Keratinocyte (primary cell): ENCODE measurements at places on chromosomes 6 and 20. TPM values are rescaled to one million over a fixed set of nuclear protein-coding genes. Genes with fewer than 3 reads are reported as not detected.

DNA sequence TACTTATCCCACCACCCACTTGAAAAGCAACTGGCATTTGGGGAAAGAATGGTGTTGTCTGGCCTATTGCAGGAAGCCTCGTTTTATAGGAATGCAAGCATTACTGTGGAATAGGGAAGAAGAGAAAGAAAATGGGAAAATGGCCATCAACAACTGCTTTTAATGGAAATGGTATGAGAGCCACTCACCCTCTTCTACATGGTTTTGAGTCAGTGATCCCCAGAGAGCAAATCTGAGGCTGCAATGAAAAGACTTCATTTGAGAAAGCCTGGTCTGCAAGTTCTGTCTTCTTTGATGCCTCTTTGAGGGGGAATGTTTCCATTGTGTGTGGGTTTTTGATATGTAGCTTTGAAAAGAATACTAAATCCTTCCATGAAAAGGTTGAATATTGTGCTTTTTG is 172.3 kb upstream of the HDDC2 start:
- H3K4me1 ChIP-seq, result no peaks in the 10 kb centered on the region
- no peaks in the 10 kb centered on the region for H3K27me3 ChIP-seq
- no peak overlapping the region for H3K27ac ChIP-seq
- H3K36me3 ChIP-seq, result no peaks in the 10 kb centered on the region
- no peak overlapping the region for H3K4me3 ChIP-seq

DNA sequence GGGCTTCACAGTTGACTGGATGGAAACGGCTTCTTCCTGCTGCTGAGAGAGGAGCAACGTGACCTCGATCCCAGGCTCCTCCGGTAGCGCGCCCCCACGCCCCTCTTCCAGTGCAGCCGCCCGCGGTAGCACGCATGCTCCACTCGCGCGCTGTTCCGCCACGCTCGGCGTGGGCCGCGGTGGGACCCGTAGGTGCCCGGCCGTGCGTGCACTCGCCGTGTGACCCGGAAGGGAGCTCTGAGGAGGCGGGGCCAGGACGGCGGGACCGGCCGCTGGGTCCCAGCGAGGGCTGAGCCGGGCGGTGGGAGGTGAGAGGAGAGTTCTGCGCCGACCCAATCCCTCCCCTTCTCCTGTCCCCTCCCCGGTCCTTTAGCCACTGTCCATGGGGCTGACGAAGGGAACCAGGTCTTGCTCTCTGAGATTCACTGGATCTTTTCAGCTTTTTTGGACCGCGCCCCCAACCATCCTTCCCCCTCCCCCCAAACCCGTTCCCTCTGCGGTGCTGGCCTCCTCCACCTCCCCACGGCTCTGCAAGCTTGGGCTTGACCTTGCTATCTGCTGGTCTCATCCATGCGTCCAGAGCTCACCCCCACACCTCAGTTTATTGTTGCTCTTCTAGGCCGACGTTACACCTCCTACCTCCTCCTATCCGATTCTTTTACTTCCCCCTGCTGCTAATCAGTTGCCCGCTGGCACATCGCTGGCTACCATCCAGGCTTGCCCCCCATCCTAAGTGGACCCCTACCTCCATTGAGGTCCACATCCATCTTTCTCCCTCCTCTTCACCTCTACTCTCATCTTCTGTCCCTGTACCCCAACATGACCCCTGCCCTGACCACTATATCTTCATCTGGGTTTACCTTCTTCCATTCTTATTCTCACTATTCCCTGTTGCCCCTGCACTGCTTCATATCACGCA is at the start of gene CUL9:
Gene CUL9 (plus strand): TSS at position 255 of the 919 bp plus-strand sequence. CDS start 2,115 bp downstream, outside the sequence.
- H3K36me3 ChIP-seq, result peaks cover 28% of the 10 kb centered on the region
- DNase-seq, result no peak
- H3K4me1 ChIP-seq, result peaks cover 32% of the 10 kb centered on the region
- H3K4me3 ChIP-seq, result peak within 1 kb of the TSS; percentile 63
- H3K27me3 ChIP-seq, result no peaks in the 10 kb centered on the region
- peak within 1 kb of the TSS; percentile 51 for H3K27ac ChIP-seq

DNA sequence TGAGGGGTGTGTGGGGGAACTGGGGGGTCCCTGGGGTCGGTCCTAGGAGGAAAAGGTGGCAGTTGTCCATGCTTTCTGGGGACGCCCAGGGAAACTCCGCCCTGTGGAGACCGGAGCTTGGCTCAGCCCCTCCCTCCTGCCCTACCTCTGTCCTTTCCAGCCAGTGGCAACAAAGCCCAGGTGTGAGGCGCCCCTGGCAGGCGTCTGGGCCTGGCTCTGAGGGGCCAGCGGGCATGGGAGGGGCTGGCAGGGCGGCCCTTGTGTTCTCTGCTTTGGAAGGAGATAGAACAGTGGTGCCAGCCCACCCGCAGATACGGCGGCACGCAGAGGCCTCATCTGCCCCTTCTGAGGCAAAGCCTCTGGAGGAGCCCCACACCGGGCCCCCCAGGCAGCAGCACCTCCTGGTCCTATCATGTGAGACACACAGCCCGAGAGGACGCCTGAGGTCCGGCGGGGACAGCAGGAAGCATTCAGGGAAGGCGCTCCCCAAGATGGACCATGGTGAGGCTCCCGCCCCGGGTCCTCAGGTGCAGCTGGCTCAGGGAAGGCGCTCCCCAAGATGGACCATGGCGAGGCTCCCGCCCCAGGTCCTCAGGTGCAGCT is 47.9 kb downstream of the YTHDF1 start:
- DNase-seq, result no peak
- H3K27ac ChIP-seq, result no peak overlapping the region
- H3K4me1 ChIP-seq, result no peaks in the 10 kb centered on the region
- peaks cover 41% of the 10 kb centered on the region for H3K27me3 ChIP-seq

GRCh38 chr6:169530752-169531123 is 171.1 kb downstream of the WDR27 start:
- no peaks in the 10 kb centered on the region for H3K4me1 ChIP-seq
- no peaks in the 10 kb centered on the region for H3K36me3 ChIP-seq
- H3K27me3 ChIP-seq, result no peaks in the 10 kb centered on the region
- no peak overlapping the region for H3K27ac ChIP-seq
- DNase-seq, result no peak
- H3K4me3 ChIP-seq, result no peak overlapping the region

DNA sequence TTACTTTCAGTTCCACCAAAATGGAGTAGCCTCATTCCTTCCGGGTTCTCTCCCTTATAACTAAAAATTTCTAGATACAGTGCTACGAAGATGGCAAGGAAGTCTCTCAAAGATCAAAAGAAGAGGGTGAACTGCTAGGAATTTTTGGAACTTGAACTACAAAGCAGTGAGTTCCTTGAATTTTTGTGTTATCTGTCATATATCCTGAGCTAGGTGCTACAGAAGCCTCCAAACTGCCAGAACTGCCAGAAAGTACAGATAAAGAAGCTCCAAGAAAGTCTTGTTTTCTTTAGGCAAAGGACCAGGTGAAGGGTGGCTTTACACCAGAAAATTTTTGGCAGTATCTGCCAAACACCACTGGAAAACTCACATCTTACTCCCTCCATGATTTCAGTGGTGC is 218.8 kb upstream of the FLRT3 start:
- H3K36me3 ChIP-seq, result no peaks in the 10 kb centered on the region
- H3K27me3 ChIP-seq, result no peaks in the 10 kb centered on the region
- H3K4me1 ChIP-seq, result peaks cover 30% of the 10 kb centered on the region
- DNase-seq, result no peak
- H3K4me3 ChIP-seq, result no peak overlapping the region
- peak overlapping the region; percentile 40 for H3K27ac ChIP-seq

- no peak for DNase-seq
- H3K4me1 ChIP-seq, result no peaks in the 10 kb centered on the region
- H3K4me3 ChIP-seq, result peak within 1 kb of the TSS; percentile 21
- peaks cover 79% of the 10 kb centered on the region for H3K27me3 ChIP-seq
- no peak within 1 kb of the TSS for H3K27ac ChIP-seq
Measured at GRCh38 chr6:84764332-84765049, at the start of gene TBX18. Gene TBX18, minus strand, starts transcription at chr6:84764598. Its CDS starts 417 bp downstream, at chr6:84764181.

- DNase-seq, result no peak
- no peaks in the 10 kb centered on the region for H3K36me3 ChIP-seq
- no peaks in the 10 kb centered on the region for H3K27me3 ChIP-seq
- no peak overlapping the region for H3K4me3 ChIP-seq
- H3K27ac ChIP-seq, result no peak overlapping the region
- no peaks in the 10 kb centered on the region for H3K4me1 ChIP-seq
Measured at GRCh38 chr6:140076105-140076504, 701.7 kb upstream of the CITED2 start.

- no peaks in the 10 kb centered on the region for H3K27me3 ChIP-seq
- H3K27ac ChIP-seq, result no peak overlapping the region
- DNase-seq, result no peak
- peaks cover 47% of the 10 kb centered on the region for H3K4me1 ChIP-seq
- H3K4me3 ChIP-seq, result peak overlapping the region; percentile 66
- no peaks in the 10 kb centered on the region for H3K36me3 ChIP-seq
Measured at GRCh38 chr6:33427585-33428223, 7.8 kb downstream of the SYNGAP1 start.

DNA sequence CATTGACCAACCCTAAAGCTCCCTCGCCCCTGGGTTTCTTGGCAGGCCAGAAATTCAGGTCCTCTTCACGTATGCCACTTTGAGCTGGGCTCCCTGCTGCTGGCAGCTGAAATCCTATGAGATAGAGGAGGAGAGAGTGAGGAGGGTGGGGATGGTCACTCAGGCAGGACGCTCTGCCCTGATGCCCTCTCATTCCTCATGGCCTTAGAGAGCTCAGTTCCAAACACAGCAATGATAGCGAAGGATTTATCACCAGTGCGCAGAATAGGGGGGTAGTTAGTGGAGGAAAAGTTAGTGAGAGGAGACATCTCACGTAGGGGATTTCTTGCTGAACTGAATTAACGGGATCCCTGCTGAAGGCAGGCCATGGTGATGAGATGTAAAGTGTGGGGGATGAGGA is 84.2 kb upstream of the PMEPA1 start:
- peaks cover 38% of the 10 kb centered on the region for H3K27me3 ChIP-seq
- H3K4me3 ChIP-seq, result no peak overlapping the region
- H3K36me3 ChIP-seq, result no peaks in the 10 kb centered on the region
- H3K4me1 ChIP-seq, result no peaks in the 10 kb centered on the region
- no peak for DNase-seq
- no peak overlapping the region for H3K27ac ChIP-seq

DNA sequence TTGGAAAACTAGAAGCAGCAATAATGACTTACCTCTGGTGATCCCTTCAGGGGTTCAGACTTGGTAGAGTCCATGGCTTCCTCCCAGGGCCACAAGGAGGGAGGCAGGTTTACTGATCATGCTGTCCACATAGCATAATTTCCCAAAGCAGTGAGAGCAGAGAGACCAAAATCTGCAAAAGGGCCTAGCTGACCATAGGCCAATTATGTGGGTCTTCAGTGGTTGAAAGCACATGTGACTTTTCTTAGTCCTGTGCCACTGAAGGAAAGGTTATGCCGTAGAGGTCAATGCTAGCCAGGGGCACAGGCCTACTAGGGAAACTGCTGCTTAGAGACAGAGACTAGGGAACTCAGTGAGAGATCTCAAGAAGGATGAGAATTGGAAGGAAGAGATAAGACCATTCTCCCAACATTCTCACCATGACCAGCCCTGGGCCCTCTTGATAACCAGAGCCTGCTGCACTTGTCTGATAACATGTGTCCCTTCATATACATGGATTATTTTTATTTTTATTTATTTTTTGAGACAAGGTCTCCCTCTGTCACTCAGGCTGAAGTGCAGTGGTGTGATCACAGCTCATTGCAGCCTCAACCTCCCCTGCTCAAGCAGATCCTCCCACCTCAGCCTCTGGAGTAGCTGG is 2.0 kb upstream of the GTPBP2 start:
- DNase-seq, result no peak
- H3K27me3 ChIP-seq, result no peaks in the 10 kb centered on the region
- H3K36me3 ChIP-seq, result peaks cover 7% of the 10 kb centered on the region
- H3K4me3 ChIP-seq, result no peak overlapping the region
- H3K27ac ChIP-seq, result no peak overlapping the region
- H3K4me1 ChIP-seq, result peaks cover 30% of the 10 kb centered on the region

DNA sequence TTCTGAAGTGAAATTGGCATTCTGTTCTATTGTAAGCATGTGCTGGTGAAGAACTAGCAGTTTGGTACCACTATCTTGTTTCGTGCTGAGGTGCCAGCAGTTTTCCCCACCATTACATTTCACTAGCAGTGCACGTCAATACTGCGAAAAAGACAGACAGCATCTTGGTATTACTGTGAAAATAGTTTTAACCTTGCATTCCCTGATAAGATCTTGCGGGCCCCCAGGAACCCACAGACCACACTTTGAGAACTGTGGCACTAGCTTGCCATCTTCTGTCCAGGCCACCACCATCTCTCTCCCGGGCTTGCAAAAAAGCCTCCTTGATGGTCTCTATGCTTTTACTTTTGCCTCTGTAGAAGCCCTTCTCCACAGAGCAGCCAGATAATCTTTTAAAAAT is 185.7 kb downstream of the BACH2 start:
- H3K27ac ChIP-seq, result no peak overlapping the region
- DNase-seq, result no peak
- H3K4me3 ChIP-seq, result no peak overlapping the region
- no peaks in the 10 kb centered on the region for H3K4me1 ChIP-seq

GRCh38 chr6:235763-236360 is 56.4 kb upstream of the DUSP22 start:
- H3K4me3 ChIP-seq, result peak overlapping the region; percentile 37
- no peaks in the 10 kb centered on the region for H3K36me3 ChIP-seq
- no peak for DNase-seq
- no peak overlapping the region for H3K27ac ChIP-seq
- no peaks in the 10 kb centered on the region for H3K27me3 ChIP-seq
- H3K4me1 ChIP-seq, result no peaks in the 10 kb centered on the region

DNA sequence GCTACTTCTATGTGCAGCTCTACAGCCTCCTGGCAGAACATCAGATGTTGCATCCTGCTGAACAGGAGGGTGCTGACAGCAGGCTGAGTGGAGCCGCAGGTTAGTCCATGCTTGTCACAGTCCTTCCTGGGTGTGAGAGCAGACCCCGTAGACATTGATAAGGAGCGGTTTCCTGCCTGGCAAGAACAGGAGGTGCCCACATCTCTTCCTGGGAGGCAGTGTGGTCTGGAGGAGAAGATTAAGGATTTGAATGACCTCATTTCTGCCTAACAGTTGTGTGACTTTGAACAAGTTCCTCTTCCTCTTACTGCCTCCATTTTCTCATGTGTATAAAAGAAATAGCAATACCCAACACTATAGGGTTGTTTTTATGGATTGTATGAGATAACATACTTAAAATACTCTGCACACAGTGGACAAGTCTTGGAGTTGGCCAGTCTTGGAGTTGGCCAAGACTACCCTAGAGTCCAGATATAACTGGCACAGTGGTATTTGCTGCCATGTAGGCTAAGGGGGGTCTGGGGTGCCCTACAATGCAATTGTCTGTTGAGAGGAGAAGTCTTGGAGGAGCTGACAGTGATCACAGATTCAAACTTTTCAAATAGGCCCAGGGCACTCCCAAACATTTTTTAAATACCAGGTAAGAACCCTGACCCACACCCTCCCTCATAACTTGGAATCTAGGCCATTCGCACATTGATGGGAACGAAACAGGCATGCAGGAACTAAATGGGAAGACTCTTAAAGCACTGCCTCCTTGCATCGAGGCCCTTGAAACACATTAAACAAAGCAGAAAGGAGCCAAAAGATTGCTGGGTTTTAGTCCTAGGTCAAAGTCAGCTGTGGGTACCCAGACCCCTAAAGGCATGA is 32.6 kb upstream of the TBC1D7 start:
- DNase-seq, result no peak
- no peak overlapping the region for H3K4me3 ChIP-seq
- H3K4me1 ChIP-seq, result peaks cover 33% of the 10 kb centered on the region
- H3K36me3 ChIP-seq, result peaks cover 20% of the 10 kb centered on the region

CCN6 gene
- 0.46 to 0.90 TPM (median 0.50 TPM) in 3 replicates for polyA plus RNA-seq

GLO1 gene
- 201 to 301 TPM (median 210 TPM) in 3 replicates for polyA plus RNA-seq

HLA-DQA1 gene
- 0.70 TPM in 1 of 3 replicates, not detected in the others for polyA plus RNA-seq

PPP1R10 gene
- 25.3 to 36.6 TPM (median 30.0 TPM) in 3 replicates for polyA plus RNA-seq

TSPYL4 gene
- polyA plus RNA-seq, result 6.2 to 8.3 TPM (median 8.1 TPM) in 3 replicates

SMOC2 gene
- polyA plus RNA-seq, result 0.46 to 1.1 TPM (median 0.85 TPM) in 3 replicates

SIGLEC1 gene
- polyA plus RNA-seq, result not detected in 3 replicates

SLC16A10 gene
- 0.10 TPM in 1 of 3 replicates, not detected in the others for polyA plus RNA-seq

KLC4 gene
- polyA plus RNA-seq, result 8.3 to 15.2 TPM (median 8.8 TPM) in 3 replicates

ANKEF1 gene
- polyA plus RNA-seq, result 7.7 to 12.4 TPM (median 10.0 TPM) in 3 replicates

GSTA3 gene
- not detected in 3 replicates for polyA plus RNA-seq
